Activated CD4-positive, alpha-beta T cell treated with anti-CD3 and anti-CD28 coated beads, Interleukin-2, amount 10 ng/mL, durations not matched to agents 24 days and 14 days (primary cell): ENCODE measurements at places on chromosomes 5 and 9. TPM values are rescaled to one million over a fixed set of nuclear protein-coding genes. Genes with fewer than 3 reads are reported as not detected.

The DPYSL3 gene
- 0.14 and 0.40 TPM in 2 replicates for total RNA-seq

DNA sequence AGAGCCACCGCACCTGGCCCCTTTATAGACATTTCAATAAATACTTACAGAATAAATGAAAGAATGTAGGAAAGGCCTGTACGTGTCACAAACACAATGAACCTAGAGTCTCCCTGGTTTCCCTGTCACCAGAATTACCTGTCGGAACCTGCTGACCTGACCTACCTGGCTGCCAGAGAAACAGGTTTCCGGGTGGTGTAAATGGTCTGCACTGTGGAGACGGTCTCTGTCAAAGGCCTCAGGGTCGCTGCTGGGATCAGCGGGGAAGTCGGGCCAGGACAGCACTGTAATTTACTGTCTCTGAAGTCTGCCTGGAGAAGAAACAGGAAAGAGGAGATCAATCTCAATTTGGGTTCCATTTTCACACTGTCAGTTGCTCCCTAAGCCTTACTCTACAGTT is 9.3 kb upstream of the FRRS1L start:
- H3K36me3 ChIP-seq, result no peaks in the 10 kb centered on the region
- no peak overlapping the region for H3K4me3 ChIP-seq
- peaks cover 8% of the 10 kb centered on the region for H3K4me1 ChIP-seq
- peaks cover 31% of the 10 kb centered on the region for H3K27me3 ChIP-seq

- H3K27ac ChIP-seq, result peak overlapping the region; percentile 93
- peaks cover 35% of the 10 kb centered on the region for H3K36me3 ChIP-seq
- peak overlapping the region; percentile 75 for H3K4me3 ChIP-seq
- no peaks in the 10 kb centered on the region for H3K27me3 ChIP-seq
- peak; percentile 91 for DNase-seq
Observed at GRCh38 chr5:39176759-39177630, 42.4 kb downstream of the FYB1 start.

DNA sequence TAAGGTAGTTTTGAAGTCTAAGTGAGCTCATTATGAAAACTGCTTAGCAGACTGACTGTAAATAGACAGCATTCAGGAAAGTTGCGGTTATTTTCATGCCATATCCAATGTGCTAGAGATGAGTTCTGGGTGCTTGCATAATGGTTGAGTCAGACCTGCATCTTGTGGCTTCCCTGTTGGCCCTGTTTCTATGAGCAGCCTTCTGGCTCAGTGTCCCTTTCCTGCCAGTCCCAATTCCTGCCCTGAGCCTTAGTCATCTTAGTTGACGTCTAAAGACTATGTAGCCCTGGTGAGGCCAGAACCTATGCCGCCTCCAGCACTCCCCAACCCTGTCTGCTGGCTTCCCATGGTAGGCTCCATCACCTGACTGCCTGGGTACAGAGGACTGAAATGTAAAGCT is 76.3 kb upstream of the TNFSF8 start:
- no peaks in the 10 kb centered on the region for H3K27me3 ChIP-seq
- peak overlapping the region; percentile 74 for H3K27ac ChIP-seq

GRCh38 chr9:96044401-96044800 is 168.9 kb downstream of the ERCC6L2 start:
- H3K4me3 ChIP-seq, result no peak overlapping the region
- no peak overlapping the region for H3K27ac ChIP-seq
- peaks cover 3% of the 10 kb centered on the region for H3K4me1 ChIP-seq
- no peak for DNase-seq
- H3K27me3 ChIP-seq, result peaks cover 3% of the 10 kb centered on the region

GRCh38 chr5:148740079-148740858 is 85.9 kb upstream of the HTR4 start:
- H3K27ac ChIP-seq, result no peak overlapping the region
- H3K4me1 ChIP-seq, result no peaks in the 10 kb centered on the region
- no peak overlapping the region for H3K4me3 ChIP-seq
- peaks cover 26% of the 10 kb centered on the region for H3K27me3 ChIP-seq
- no peak for DNase-seq
- H3K36me3 ChIP-seq, result no peaks in the 10 kb centered on the region

DNA sequence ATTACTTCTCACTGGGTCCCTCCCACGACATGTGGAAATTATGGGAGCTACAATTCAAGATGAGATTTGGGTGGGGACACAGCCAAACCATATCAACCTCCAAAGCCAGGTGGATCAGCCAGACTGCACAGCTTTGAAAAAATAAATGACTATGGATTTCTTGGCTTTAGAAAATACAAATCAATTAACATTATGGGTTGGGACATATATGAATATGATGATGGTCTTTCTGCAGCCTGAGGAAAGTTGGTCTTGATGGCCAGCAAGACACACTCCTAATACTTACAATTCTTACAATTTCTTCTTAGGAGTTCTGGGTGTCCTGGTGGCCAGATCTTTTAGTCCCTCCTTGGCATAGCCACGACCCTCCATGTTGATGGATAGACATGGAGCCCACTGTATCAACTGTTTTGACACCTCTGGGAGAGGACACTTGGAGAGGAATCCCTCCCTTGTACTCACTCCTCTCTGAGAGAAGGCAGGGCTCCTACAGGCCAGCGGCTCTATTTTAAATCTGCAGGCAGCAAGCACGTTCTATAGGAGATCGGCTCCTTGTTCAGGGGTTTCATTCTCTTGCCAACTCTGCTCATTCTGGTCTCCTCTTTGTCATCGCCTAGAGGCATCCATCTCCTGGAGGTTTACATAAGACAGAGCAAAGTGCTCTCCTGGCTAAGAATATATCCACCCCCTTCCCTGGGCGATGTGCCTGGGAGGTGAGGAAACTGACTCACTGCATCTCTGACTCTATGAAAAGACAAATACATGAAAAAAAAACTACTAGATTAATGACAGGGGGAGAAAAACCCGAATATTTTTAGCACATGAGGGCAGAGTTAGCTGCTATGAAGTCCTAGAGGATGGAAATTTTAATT is 145.9 kb downstream of the CARTPT start:
- H3K36me3 ChIP-seq, result no peaks in the 10 kb centered on the region
- no peaks in the 10 kb centered on the region for H3K4me1 ChIP-seq
- no peak for DNase-seq
- no peak overlapping the region for H3K27ac ChIP-seq

GRCh38 chr5:168886157-168886556 is 307.0 kb upstream of the PANK3 start:
- no peak for DNase-seq
- H3K27ac ChIP-seq, result no peak overlapping the region
- no peaks in the 10 kb centered on the region for H3K36me3 ChIP-seq
- H3K4me1 ChIP-seq, result no peaks in the 10 kb centered on the region
- H3K4me3 ChIP-seq, result no peak overlapping the region

The RALGDS gene
- 93.0 and 96.7 TPM in 2 replicates for total RNA-seq

DNA sequence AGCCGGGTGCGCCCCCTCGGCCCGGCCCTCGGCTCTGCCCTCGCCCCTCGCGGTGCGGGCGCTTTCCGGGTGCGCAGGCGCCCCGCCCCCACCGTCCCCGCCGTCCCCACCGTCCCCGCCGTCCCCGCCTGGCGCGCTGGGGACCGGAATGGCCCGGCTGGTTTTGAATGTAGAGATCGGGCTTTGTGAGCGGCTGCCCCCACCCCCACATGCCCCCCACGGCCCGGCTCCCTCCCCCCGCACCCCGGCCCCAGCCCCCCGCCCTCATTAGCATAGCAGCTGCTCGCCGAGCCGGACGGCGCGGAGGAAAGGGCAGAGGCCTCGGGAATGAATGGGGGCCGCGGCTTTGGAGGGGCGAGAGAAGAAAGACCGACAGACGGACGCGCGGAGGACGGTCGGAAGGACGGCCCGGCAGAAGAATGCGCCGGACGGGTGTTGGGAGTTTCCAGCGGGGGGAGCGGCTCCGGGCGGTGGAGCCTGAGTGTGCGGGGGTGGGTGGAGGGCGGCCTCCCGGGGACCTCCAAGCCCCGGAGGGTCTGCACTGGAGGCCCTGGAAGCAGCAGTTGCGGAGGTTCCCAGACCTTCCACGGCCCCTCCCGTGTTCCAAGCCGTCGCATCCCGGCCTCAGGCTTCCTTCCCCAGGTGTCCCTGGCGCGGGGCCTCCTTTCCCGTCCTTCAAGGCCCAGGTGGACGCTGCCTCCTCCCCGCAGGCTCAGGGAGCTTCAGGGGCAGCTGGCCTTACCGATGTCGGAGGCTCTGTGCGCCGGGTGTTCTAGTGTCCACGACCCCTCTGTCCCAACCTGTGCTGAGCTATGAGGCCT is 6.0 kb downstream of the NRARP start:
- peak overlapping the region; percentile 70 for H3K27ac ChIP-seq
- H3K4me3 ChIP-seq, result peak overlapping the region; percentile 72
- DNase-seq, result no peak
- peaks cover 8% of the 10 kb centered on the region for H3K4me1 ChIP-seq
- peaks cover 3% of the 10 kb centered on the region for H3K36me3 ChIP-seq
- H3K27me3 ChIP-seq, result peaks cover 46% of the 10 kb centered on the region

DNA sequence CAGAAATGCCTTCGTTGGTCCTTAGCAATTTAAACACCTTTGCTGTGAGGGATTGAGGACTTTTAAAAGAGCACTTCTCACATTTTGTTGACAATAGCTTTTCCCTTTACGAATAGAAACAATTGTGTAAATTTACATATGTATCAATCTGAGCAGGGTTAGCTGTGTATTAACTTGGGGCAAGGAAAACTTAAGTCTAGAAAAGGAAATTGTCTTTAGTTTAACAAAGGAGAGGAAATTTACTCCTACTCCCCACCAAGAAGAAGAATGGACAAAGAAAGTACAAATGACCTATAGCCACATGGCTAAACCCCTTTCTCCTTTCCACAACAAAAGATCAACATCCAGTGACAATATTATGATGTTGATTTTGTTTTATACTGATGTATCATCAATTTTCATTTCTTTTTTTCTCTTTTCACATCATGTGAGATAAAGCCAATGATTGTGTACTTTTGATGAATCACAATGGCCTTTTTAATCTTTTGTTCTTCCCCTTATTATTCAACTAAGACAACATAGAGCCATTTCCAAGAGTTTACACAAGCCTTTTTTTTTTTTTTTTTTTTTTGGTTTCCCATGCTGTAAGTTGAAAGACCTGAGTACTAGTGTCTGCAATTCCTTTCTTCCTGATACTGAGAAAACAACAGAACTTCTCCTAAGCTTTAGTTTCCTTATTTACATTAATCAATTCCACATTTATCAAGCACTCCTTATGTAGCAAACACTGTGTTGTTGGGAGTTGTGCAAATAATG is 19.0 kb downstream of the FOXB2 start:
- H3K27me3 ChIP-seq, result peaks cover 7% of the 10 kb centered on the region
- no peak overlapping the region for H3K4me3 ChIP-seq
- no peak for DNase-seq
- H3K27ac ChIP-seq, result no peak overlapping the region
- no peaks in the 10 kb centered on the region for H3K4me1 ChIP-seq

- no peak overlapping the region for H3K27ac ChIP-seq
- H3K4me3 ChIP-seq, result no peak overlapping the region
- peaks cover 12% of the 10 kb centered on the region for H3K4me1 ChIP-seq
- H3K27me3 ChIP-seq, result no peaks in the 10 kb centered on the region
Observed at GRCh38 chr5:41763574-41763973, 106.7 kb downstream of the OXCT1 start.

DNA sequence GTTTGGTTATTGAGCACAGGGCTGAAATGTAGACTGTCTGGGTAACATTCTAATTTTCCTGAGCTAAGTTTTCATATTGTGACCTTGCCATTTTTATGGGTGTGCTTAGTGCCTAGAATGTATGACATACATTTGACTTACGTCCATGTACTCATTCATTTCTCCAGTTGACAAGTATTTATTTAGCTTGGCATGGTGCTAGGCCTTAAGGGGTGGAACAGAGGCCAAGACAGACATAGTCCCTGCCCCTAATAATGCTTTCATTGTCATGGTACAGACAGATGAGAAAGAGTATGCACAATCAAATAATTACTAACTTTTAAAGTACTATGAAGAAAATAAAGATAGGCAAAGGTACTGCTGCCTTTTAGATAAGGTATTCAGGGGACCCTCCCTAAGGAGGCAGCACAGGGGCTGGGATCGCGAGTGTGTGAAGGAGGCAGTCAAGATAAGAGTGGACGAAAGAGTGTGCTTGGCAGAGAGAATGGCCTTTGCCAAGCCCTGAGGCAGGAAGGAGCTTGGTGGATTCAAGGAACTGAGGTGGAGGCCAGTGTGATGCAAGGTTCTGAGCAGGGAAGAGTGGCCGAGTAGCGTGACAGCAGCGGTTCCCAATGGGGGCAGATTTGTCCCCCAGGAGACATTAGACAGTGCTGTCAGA is 128.0 kb downstream of the PIP5K1B start:
- no peaks in the 10 kb centered on the region for H3K4me1 ChIP-seq
- H3K27me3 ChIP-seq, result no peaks in the 10 kb centered on the region
- peaks cover 3% of the 10 kb centered on the region for H3K36me3 ChIP-seq
- DNase-seq, result no peak

DNA sequence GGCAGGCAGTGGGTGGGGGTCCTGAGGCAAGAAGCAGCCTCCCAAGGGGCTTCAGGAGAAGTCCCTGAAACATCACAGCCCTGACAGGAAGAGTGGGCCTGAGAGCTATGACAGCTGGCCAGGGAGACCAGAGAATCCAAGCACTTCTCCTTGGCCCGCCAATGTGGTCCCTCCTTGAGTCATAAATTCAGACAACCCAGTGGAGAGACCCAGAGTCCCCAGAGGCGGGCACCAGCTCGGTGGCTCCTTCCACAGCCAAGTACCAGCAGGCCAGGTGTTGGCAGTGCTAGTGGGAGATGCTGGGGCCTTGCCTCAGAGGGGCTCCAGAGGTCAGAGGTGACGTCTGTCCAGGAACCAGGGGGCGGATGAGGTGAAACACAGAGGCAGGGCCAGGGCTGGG is 1.6 kb upstream of the DOK3 start:
- peaks cover 46% of the 10 kb centered on the region for H3K36me3 ChIP-seq
- peaks cover 17% of the 10 kb centered on the region for H3K4me1 ChIP-seq
- no peak for DNase-seq
- no peak overlapping the region for H3K27ac ChIP-seq
- H3K27me3 ChIP-seq, result no peaks in the 10 kb centered on the region

DNA sequence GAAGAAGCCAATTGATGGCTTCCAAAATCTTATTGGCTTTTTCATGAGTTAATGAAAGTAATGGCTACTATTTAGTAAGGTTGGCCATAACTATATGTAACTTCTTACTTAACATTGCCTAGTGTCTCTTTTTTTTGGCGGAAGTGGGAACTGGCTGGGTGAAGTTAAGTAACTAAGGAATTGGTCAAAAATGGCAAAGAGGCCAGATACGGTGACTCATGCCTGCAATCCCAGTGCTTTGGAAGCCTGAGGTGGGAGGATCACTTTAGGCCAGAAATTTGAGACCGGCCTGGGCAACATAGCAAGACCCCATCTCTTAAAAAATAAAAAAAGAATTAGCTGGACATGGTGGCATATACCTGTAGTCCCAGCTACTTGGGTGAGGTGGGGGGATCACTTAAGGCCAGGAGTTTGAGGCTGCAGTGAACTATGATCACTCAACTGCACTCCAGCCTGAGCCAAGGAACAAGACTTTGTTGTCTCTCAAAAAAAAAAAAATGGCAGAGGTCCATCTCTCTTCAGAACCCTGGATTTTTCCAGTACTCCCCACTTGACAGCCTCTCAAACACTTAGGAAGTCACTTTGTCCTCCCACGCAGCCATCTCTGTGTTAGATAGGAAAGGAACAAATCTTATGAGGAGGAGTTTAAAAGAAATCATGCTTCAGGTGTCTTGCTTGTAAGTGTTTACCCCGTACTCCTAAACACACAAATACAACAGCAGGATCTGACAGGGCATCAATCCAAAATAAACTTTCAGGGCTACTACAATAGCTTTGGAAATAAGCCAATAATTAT is 75.7 kb downstream of the TEK start:
- H3K27ac ChIP-seq, result no peak overlapping the region
- DNase-seq, result no peak
- no peak overlapping the region for H3K4me3 ChIP-seq
- H3K27me3 ChIP-seq, result no peaks in the 10 kb centered on the region

GRCh38 chr9:88574953-88575352 is 40.0 kb downstream of the NXNL2 start:
- DNase-seq, result no peak
- H3K4me1 ChIP-seq, result peaks cover 6% of the 10 kb centered on the region
- H3K36me3 ChIP-seq, result no peaks in the 10 kb centered on the region

The CCNG1 gene
- 72.5 and 75.1 TPM in 2 replicates for total RNA-seq

The MOB3B gene
- 0.82 and 1.1 TPM in 2 replicates for total RNA-seq

The ROR2 gene
- total RNA-seq, result 0.40 and 0.43 TPM in 2 replicates
